ENCODE measurements at places on chromosomes 12 and 14. TPM values are rescaled to one million over a fixed set of nuclear protein-coding genes. Genes with fewer than 3 reads are reported as not detected.

KRT6A gene
- 1.2 TPM for total RNA-seq

GLS2 gene
- 4.1 TPM for total RNA-seq

ADCY6 gene
- 50.1 TPM for total RNA-seq

MYF5 gene
- 4.5 TPM for total RNA-seq

GPRC5A gene
- total RNA-seq = 6.4 TPM

TAS2R43 gene
- 27.2 TPM for total RNA-seq

CPNE6 gene
- total RNA-seq = 5.9 TPM

CINP gene
- total RNA-seq = 33.4 TPM

CCDC60 gene
- total RNA-seq = 32.3 TPM

IL22 gene
- not detected for total RNA-seq

ZNF385A gene
- total RNA-seq = 105 TPM

NINJ2 gene
- total RNA-seq = 0.93 TPM

SLC39A5 gene
- total RNA-seq = 2.4 TPM

DNAAF2 gene
- total RNA-seq = 22.7 TPM

OR10G2 gene
- total RNA-seq = not detected

LRP1-AS gene
- total RNA-seq = 3.4 TPM

ZFYVE26 gene
- total RNA-seq = 32.4 TPM

STAC3 gene
- 55.6 TPM for total RNA-seq

SDR9C7 gene
- 0.38 TPM for total RNA-seq

NELL2 gene
- total RNA-seq = 195 TPM

GPR132 gene
- total RNA-seq = 0.66 TPM

MSI1 gene
- total RNA-seq = 121 TPM

RFX4 gene
- 0.11 TPM for total RNA-seq

WNT1 gene
- not detected for total RNA-seq

CBLN3 gene
- total RNA-seq = 2.0 TPM

TAC3 gene
- 0.93 TPM for total RNA-seq

VEZT gene
- total RNA-seq = 206 TPM

P2RX7 gene
- total RNA-seq = 4.0 TPM

ACOT6 gene
- not detected for total RNA-seq

KIF5A gene
- 30.1 TPM for total RNA-seq

KIF26A gene
- total RNA-seq = 31.3 TPM

FBLN5 gene
- total RNA-seq = 69.1 TPM

AHSA1 gene
- 127 TPM for total RNA-seq

HOXC12 gene
- not detected for total RNA-seq

SLC17A8 gene
- total RNA-seq = 3.6 TPM

KSR2 gene
- 2.0 TPM for total RNA-seq

CRIP2 gene
- total RNA-seq = 71.6 TPM

ATP5MC2 gene
- total RNA-seq = 112 TPM

ARMH4 gene
- total RNA-seq = 44.6 TPM

SERPINA12 gene
- total RNA-seq = 0.22 TPM

PTMS gene
- total RNA-seq = 186 TPM

DBX2 gene
- total RNA-seq = 0.22 TPM

OASL gene
- total RNA-seq = 0.33 TPM

TAS2R46 gene
- 15.8 TPM for total RNA-seq

SYNDIG1L gene
- 0.60 TPM for total RNA-seq

MEG3 gene
- total RNA-seq = 371 TPM

PPP1CC gene
- 220 TPM for total RNA-seq

RPGRIP1 gene
- total RNA-seq = 32.9 TPM

NPAS3 gene
- total RNA-seq = 12.0 TPM

TAS2R8 gene
- not detected for total RNA-seq

ZNF219 gene
- total RNA-seq = 32.1 TPM

TMEM233 gene
- total RNA-seq = 0.49 TPM

LTA4H gene
- 93.3 TPM for total RNA-seq

PPP2R3C gene
- total RNA-seq = 52.4 TPM

NANOG gene
- not detected for total RNA-seq

LETMD1 gene
- total RNA-seq = 65.2 TPM

NT5DC3 gene
- total RNA-seq = 6.9 TPM

MANSC1 gene
- total RNA-seq = 5.6 TPM

Data from camera-type eye (tissue), 1 donor.